ENCODE measurements at places on chromosomes 11 and 22.

- DNase-seq = peak; percentile 60
Observed at GRCh38 chr11:102111787-102112508, 1.7 kb downstream of the YAP1 start.

DNA sequence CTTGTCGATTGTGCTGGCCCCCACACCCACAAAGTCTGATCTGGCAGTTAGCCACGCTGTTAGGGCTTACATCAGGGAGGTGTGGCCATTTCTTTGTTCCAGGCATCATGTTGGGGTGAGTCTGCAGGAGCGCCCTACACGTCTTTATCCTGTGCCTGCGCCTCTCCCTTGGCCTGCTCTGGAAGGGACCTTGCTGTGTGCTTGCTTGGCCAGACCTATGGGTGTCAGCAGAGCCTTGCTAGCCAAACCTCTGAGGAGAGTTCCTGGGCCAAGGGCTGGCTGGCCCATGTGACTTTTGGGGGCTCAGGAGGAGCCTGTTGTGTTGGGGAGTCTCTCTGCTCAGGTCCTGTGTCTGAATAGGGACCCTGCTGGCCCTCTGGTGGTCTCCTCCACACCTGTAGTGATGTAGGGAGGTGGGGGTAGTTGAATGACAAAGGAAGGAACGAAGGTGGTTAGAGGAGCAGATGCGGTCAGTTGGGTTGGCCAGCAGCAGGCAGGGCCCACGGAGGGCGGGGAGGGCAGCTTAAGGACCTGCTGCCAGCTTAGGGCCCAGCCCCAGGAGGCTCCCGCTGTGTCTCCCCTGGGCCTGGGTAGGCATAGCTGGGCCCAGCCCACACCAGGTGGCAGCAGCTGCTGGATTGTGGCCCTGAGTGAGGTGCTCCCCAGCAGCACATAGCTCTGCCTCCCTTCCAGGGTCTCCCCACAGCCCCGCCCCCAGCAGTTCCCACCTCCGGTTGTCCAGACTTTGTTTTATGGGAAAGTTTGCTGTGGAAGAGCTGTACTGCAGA lies 7.9 kb downstream of the PPIL2 start:
- no peak for DNase-seq

- no peak for DNase-seq
Observed at GRCh38 chr22:39182478-39183030, 30.1 kb upstream of the CBX7 start.

DNA sequence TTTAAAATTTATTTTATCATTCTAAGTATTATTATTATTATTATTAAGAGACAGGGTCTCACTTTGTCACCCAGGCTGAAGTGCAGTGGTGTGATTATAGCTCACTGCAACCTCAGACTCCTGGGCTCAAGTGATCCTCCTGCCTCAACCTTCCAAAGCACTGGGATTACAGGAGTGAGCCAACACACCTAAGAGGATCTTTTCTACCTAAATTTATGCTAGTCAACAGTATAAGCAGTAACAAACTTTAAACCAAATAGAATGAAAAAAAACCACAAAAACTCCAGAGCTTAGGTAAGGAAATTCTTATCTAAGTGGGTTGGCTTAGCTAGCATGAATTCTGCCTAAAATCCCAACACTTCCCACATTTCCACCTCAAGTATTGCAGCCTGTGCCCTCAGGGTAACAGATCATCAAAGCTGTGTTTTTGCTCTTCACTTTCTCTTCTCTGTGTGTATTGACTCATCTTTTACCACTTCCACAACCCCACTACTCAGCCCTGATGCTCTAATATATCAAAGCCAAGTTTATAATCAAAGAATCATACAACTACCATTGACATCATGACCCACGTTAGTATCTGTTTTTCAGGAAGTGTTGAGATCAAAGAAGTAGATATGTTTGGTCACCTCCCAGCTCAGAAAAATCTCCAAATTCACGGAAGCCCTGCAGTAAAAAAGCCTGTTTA lies 93.7 kb upstream of the SPON1 start:
- DNase-seq = no peak

DNA sequence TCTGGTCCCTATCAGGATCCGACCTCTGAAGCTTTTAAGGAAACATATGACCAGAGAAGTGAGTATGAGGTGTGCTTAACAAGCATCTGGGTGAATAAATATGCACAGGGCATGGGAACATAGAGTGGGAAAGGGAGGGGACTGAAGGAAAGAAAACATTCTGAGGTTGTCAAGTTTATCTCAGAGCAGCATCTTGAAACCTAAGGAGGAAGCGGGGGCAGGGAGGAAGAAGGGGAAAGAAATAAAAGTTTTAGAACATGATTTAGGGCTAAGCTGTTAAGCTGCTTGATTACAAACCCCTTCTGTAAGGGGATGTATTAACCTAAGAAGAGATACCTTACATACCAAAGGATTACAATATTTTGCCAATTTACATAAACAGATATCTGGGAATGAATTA lies 24.0 kb upstream of the SC5D start:
- no peak for DNase-seq

Data from left renal pelvis (tissue), 4 donors.